ENCODE measurements at places on chromosomes 5 and 9. TPM values are rescaled to one million over a fixed set of nuclear protein-coding genes. Genes with fewer than 3 reads are reported as not detected.

GRCh38 chr9:134601764-134602163, 39.8 kb upstream of the COL5A1 start:
- peaks cover 1% of the 10 kb centered on the region for H3K27me3 ChIP-seq
- no peak overlapping the region for H3K27ac ChIP-seq
- DNase-seq: no peak
- no peaks in the 10 kb centered on the region for H3K4me1 ChIP-seq

DNA sequence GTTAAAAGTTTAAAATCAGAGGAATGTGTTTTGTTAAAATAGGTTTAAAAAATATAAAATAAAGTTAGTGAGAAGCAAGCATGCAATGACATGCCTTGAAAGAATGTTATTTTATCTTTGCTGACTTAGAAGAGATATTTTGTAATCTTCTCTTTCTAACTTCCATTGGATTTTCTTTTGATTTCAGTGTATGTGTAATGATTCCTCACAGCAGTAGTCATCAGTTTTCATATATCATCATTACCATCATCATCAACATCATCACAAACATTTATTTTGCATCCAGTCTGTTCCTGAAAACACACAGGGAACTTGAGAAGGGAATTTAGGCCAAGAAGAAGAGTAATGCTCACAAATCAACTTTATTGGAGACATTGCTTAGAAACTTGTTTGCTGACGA, 699.6 kb downstream of the TAF11L14 start:
- H3K27me3 ChIP-seq: no peaks in the 10 kb centered on the region
- no peak for DNase-seq
- H3K4me3 ChIP-seq: no peak overlapping the region
- no peak overlapping the region for H3K27ac ChIP-seq
- no peaks in the 10 kb centered on the region for H3K36me3 ChIP-seq

DNA sequence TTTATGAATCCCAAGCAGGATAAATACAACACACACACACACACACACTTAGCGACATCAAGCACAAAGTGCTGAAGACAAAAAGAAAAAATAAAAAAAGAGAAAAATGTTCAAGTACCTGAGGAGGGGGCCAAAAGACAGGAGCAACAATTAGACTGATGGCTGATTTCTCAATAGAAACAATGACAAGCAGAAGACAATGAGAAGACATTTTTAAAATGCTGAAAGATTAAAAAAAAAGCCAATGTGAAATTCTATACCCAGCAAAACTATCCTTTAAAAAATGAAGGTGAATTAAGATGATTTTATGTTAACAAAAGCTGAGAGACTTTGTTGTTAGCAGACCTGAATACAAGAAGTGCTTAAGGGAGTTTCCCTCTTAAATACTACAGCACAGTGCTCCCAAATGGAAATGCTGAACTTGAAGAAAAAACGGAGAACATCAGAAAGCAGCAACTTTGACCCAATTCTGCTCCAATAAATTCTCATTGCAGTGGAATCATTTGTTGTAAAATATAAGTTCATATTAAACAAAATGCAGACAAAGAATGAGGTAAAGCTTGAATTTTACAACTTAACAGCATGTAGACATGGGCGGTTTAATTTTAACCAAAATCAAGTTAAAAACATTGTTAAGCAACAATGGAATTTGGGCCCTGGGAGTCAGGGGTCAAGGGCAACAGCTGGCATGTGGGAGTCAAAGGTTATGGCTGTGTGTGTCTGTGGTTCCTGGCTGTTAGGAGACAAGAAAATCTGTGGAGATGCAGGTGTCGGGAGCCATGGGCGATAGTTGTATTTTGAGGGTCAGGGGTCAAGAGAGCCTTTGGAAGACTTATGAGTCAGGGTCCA, 776 bp upstream of the RANBP17 start:
- H3K27ac ChIP-seq: peak overlapping the region; percentile 84
- H3K36me3 ChIP-seq: peaks cover 4% of the 10 kb centered on the region
- no peaks in the 10 kb centered on the region for H3K27me3 ChIP-seq
- peak overlapping the region; percentile 77 for H3K4me3 ChIP-seq
- peaks cover 19% of the 10 kb centered on the region for H3K4me1 ChIP-seq
- peak; percentile 2 for DNase-seq

- no peak overlapping the region for H3K27ac ChIP-seq
- H3K4me3 ChIP-seq: no peak overlapping the region
- peaks cover 14% of the 10 kb centered on the region for H3K36me3 ChIP-seq
- peaks cover 3% of the 10 kb centered on the region for H3K27me3 ChIP-seq
Observed at GRCh38 chr5:126398791-126399190, 24.4 kb upstream of the GRAMD2B start.

DNA sequence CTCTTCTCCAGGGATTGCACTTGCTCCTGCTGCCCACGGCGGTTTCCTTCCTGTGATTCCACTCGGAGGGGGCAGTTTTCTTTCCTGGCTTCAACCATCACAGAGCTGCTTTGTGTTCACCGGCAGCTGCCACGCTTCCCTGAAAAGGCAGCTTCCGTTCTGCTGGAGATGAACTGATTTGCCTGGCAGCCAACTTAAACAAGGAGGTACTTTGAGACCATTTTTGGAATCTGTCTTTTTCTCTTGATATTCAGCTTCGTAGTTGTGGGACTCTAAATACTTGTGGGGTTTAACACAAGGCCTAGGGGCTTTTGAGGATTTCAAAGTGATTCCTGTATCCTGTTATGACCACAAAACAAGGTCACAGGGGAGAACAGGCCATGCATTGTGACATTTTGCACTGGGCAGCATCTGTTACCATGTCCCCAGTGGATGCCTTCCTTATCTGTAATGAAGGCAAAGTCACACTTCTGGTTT, 192.0 kb downstream of the MTRR start:
- peaks cover 3% of the 10 kb centered on the region for H3K36me3 ChIP-seq
- no peak overlapping the region for H3K27ac ChIP-seq
- peaks cover 2% of the 10 kb centered on the region for H3K27me3 ChIP-seq
- no peak for DNase-seq
- H3K4me3 ChIP-seq: no peak overlapping the region
- H3K4me1 ChIP-seq: no peaks in the 10 kb centered on the region

- H3K4me1 ChIP-seq: no peaks in the 10 kb centered on the region
- DNase-seq: no peak
- no peaks in the 10 kb centered on the region for H3K36me3 ChIP-seq
- no peak overlapping the region for H3K4me3 ChIP-seq
Observed at GRCh38 chr5:58106754-58107410, 353.0 kb downstream of the PLK2 start.

DNA sequence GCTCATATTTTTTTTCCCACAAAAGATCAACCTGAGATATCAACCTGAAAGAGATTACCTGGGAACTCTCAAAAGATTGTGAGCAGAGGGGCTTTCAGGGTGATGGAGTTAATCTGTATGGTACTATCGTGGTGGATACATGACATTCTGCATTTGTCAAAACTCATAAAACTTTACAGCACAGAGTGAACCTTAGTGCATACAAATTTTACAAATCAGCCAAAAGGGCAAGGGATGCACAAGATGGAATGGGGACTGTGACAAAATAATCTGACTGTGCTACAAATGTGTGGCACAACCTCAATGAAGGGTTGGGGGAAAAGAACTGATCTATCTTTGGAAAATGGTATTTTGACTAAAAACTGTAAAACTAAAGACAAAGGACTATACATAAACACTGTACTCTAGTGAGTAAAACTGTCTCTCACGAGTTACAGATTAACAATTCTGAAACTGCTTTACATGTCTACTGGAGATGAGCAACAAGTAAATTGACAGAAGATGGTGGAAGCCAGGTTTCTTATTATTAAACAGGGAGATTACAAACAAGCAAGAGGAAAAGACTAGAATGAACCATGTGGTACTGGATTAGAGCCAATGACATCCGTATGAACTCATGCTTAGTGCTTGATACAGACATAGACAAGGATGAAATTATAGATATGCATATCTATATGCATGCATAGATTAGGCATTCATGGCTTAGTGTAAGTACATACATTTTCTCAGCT, 24.8 kb upstream of the RLN1 start:
- H3K4me1 ChIP-seq: no peaks in the 10 kb centered on the region
- H3K36me3 ChIP-seq: peaks cover 5% of the 10 kb centered on the region
- H3K27ac ChIP-seq: no peak overlapping the region
- DNase-seq: no peak
- no peaks in the 10 kb centered on the region for H3K27me3 ChIP-seq
- no peak overlapping the region for H3K4me3 ChIP-seq

DNA sequence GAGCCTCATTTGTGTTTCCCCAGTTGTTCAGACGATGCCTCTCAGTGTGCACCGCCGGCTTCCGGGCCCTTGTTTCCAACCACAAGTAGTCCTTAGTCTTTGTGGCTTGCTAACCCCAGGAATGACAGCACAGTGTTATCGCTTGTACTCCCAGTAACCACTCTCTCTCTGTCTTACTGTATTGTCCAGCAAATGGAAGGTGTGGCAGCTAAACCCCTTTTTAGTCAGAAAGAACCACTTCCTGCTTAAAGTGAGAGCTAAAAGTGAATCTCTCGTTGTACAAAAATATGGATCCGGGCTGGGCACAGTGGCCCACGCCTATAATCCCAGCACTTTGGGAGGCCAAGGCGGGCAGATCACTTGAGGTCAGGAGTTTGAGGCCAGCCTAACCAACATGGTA, 61.3 kb downstream of the ENC1 start:
- H3K27me3 ChIP-seq: peaks cover 2% of the 10 kb centered on the region
- H3K36me3 ChIP-seq: no peaks in the 10 kb centered on the region
- H3K4me3 ChIP-seq: peak overlapping the region; percentile 71
- H3K4me1 ChIP-seq: peaks cover 30% of the 10 kb centered on the region
- H3K27ac ChIP-seq: peak overlapping the region; percentile 35
- DNase-seq: peak; percentile 65

DNA sequence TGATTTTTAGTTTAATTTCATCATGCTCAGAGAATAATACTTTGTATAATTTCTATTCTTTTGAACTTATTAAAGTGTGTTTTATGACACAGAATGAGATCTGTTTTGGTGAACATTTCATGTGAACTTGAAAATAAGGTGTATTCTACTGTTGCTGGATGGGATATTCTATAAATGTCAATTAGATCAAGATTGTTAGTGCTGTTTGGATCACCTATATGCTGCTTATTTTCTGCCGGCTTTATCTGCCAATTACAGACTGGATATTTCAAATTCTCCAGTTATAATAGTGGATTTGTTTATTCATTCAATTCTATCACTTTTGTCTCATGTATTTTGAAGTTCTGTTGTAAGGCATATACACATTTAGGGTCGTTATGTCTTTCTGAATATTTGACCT, 720.7 kb upstream of the RIOK2 start:
- no peaks in the 10 kb centered on the region for H3K4me1 ChIP-seq
- no peaks in the 10 kb centered on the region for H3K36me3 ChIP-seq
- no peak overlapping the region for H3K27ac ChIP-seq
- H3K4me3 ChIP-seq: no peak overlapping the region
- no peak for DNase-seq

GRCh38 chr9:134988706-134989105, 71.0 kb upstream of the FCN1 start:
- no peak overlapping the region for H3K4me3 ChIP-seq
- DNase-seq: no peak
- H3K27me3 ChIP-seq: peaks cover 2% of the 10 kb centered on the region
- peaks cover 3% of the 10 kb centered on the region for H3K36me3 ChIP-seq
- H3K4me1 ChIP-seq: no peaks in the 10 kb centered on the region
- H3K27ac ChIP-seq: no peak overlapping the region

DNA sequence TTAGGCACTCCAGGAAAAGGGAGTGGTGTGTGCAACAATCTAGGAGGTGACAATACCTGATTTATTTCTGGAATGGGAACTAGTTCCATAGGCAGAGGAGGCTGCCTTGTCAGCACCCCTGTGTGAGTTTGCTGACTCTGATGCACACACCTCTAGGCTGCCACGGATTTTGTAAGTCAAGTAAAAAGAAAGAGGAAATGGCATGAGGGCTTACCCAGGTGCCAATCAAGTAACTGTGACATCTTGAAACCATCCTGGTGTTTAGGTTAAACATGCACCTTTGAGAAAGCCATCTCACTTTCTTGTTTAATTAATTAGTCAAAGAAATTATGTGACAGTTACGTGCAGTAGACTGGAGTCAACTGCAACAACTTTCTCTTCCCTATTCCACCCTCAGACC, 32.3 kb upstream of the FAM81B start:
- no peaks in the 10 kb centered on the region for H3K4me1 ChIP-seq
- DNase-seq: no peak
- H3K27ac ChIP-seq: no peak overlapping the region
- H3K36me3 ChIP-seq: no peaks in the 10 kb centered on the region
- no peaks in the 10 kb centered on the region for H3K27me3 ChIP-seq

- peak overlapping the region; percentile 78 for H3K4me3 ChIP-seq
- peaks cover 26% of the 10 kb centered on the region for H3K4me1 ChIP-seq
- peaks cover 5% of the 10 kb centered on the region for H3K27me3 ChIP-seq
- H3K36me3 ChIP-seq: no peaks in the 10 kb centered on the region
Observed at GRCh38 chr9:129270903-129271431, 92.9 kb upstream of the IER5L start.

DNA sequence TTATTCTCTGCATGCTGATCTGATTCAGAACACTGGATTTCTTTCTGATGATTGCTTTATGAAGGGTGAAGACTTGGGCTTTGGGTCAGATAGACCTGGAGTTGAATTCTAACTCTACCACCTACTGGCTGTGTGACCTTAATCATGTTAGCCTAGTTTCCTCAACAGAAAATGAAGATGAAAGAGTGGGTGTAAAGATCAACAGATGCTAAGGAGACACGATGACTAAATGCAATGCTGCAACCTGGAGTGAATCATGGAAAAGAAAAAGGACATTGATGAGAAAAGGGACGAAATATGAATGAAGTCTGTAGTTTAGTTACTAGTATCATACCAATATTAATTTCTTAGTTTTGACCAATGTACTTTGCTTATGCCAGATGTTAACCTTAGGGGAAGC, 27.8 kb upstream of the DENND1A start:
- no peak overlapping the region for H3K27ac ChIP-seq
- no peaks in the 10 kb centered on the region for H3K27me3 ChIP-seq
- no peak overlapping the region for H3K4me3 ChIP-seq
- H3K4me1 ChIP-seq: no peaks in the 10 kb centered on the region
- DNase-seq: no peak
- H3K36me3 ChIP-seq: no peaks in the 10 kb centered on the region

DNA sequence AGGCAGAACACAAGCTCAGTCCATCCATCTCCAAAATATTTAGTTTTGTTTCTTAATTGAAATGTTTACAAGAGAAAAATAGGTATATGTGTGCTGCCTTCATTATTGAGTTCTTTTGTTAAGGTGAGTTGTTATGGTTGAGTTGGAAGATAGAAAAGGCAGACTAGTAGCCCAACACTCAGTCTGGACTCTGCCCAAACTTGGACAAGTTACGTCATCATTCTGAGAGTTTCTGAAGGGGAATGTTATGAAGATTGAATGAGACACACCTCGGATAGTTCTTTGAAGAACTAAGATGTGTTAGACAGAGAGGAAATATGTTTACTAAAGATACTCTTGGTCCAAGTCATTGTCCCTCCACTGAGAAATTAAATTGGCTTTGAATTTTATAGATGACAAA, 245.5 kb downstream of the KCTD16 start:
- no peak for DNase-seq
- H3K27ac ChIP-seq: no peak overlapping the region
- no peaks in the 10 kb centered on the region for H3K4me1 ChIP-seq
- H3K4me3 ChIP-seq: no peak overlapping the region

SEMA5A gene
- 0.02 TPM for polyA plus RNA-seq

BARHL1 gene
- not detected for polyA plus RNA-seq

POU5F2 gene
- not detected for polyA plus RNA-seq

NUTM2G gene
- polyA plus RNA-seq: not detected

F2RL2 gene
- 0.49 TPM for polyA plus RNA-seq

GALNT12 gene
- 4.2 TPM for polyA plus RNA-seq

TOPORS gene
- polyA plus RNA-seq: 13.9 TPM

PCDHGA6 gene
- not detected for polyA plus RNA-seq

MRPL22 gene
- 98.9 TPM for polyA plus RNA-seq

COL5A1 gene
- not detected for polyA plus RNA-seq

FREM1 gene
- polyA plus RNA-seq: not detected

CNTRL gene
- polyA plus RNA-seq: 0.17 TPM

PCDHGC5 gene
- polyA plus RNA-seq: not detected
